ENCODE measurements at places on chromosomes 1 and 21.

DNA sequence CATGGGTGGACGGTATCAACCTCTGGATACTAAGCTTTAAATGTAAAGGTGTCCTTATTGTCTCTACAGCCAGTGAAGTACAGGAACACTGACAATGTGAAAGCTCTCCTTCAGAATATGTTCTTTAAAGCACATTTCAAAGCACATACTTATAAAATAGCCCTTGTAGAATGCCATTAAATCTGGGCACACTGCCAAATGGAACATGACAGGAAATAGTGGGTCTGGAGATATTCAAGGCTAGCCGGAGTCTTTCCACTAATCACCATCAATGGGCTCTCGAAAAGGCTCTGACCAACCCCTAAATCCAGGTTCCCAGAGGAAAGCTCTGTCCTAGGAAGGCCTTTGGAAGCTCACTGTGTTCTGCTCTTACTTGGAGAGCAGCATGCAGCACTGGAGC lies 46.6 kb downstream of the PLD5 start:
- DNase-seq: no peak

DNA sequence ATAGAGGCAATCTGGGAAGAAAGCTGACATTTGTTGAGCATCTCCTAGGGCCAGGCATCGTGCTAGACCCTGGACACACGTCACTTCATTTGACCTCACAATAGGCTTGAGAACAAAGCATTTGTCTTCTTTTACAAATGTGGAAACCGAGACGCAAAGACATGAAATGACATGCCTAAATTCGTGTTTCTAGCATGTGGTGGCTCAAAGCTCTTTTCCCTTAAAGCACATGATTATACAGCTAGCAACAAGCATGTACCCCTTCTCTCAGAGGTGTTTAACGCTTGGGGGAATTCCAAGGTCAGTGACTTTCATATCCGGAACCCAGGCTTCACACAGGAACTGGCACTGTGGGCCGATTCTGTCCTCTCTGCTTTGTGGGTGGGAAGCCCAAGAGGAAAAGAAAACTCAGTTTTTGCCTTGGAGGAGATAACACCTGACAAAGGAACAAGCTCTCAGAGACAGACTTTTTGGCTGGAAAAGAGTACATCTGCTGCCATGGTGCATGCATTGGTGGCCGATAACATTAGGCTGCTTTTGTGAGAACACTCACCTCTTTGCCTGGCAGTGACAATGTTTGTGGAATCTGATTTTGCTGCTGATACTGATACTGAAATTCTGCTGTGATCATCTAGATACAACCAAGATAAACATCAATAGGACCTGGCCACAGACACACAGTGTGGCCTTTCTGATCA lies 15.4 kb upstream of the CD2 start:
- DNase-seq: no peak

- DNase-seq: no peak
These were observed 58.4 kb upstream of the LGALS8 start for GRCh38 chr1:236465231-236465958.

DNA sequence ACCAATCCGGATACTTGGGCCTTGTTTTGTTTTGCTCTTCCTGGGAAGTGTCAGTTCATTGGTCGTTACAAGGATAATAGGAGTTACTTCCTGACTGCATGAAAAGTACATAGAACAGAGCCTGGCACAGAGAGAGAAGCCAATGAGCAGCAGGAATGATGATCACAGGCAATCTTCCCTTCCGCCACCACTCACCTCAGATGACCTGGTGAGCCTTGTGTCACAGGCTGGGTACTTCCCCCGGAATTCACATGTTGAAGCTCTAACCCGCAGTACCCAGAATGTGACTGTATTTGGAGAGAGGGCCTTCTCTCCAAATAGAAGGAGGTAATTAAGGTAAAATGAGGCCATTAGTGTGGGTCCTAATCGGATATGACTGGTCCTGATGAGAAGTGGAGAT lies 18.8 kb upstream of the GPR137B start:
- no peak for DNase-seq

- no peak for DNase-seq
These were observed 167.3 kb upstream of the SGIP1 start for GRCh38 chr1:66366634-66367033.

- no peak for DNase-seq
These were observed 35.4 kb upstream of the AGPAT3 start for GRCh38 chr21:43829575-43830119.

DNA sequence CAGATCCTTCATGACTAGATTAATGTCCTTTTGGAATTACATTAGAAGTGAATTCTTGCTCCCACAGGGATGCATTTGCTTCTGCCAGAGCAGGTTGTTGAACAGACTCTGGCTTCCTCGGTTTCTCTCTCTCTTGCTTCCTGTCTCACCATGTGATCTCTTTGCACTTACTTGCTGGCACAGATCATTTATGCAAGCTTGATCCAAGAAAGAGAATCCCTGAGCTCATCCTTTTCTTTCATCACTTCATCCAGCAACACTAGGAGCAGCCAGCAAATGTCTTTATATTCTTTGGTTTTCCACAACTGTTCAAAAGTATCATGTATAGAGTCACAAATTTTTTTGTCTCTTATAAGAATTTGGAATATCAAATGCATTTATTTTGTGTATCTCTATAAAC lies 313.5 kb downstream of the ZNF326 start:
- DNase-seq: no peak

- no peak for DNase-seq
These were observed 40.7 kb upstream of the NTPCR start for GRCh38 chr1:232909752-232910151.

- no peak for DNase-seq
These were observed 4.2 kb downstream of the GPR25 start for GRCh38 chr1:200877010-200877409.

DNA sequence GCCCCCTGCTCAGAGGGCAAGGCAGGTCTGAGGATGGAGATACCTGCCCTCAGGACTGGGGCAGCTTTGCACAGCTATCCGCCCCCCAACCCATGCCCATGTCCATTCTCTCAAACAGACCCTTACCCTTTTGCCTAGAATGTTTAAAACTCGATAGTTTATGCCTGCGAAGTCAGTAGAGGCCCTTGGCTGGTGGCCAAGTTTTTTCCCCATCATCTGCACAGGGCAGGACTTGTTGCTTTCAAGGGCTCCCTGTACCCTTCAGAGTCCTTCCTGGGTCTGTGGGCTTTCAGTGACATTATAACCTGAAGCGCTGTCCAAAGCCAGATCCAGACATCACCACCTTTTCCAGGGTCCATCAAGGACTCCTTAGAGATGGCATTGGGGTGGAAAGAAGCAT lies 148.7 kb upstream of the ZNF644 start:
- no peak for DNase-seq

GRCh38 chr1:19872190-19872589 lies 10.0 kb upstream of the OTUD3 start:
- no peak for DNase-seq

DNA sequence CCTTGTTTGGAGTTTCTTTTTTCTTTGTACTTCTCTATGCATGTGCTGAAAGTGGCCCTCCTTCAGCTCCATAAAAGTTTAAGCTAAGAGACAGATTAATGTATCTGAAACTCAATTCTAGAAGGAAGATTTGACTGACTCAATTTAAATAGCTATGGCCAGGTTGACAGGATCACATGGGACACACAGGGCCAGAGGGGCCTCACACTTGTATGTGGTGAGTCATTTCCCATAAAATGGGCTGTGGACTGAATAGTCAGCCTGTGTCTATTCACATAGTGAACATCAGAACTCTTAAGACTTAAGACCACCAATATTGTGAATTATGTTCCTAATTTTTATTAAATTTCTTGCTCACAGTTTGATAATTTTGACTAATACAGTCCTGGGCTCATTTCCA lies 45.7 kb upstream of the DEPDC1 start:
- DNase-seq: no peak

DNA sequence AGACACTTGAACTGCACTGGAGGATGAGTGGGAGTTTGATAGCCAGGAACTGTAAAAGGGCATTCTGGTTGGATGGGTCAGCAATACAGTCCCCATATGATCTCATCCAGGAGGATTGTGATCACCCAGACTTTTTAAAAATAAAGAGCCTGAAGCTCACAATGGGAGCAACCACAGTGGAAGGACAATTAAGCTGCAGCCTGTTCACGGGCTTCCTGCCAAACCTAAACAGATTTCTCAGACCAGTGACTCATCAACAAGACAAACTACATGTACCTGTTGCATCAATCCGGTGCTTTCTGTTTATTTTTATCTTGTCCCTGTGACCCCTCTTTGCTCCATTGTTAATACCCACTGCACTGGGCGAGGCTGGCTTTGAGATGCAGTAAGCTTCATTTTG lies 52.3 kb downstream of the PAPPA2 start:
- DNase-seq: no peak

- no peak for DNase-seq
These were observed 82.2 kb upstream of the DIRAS3 start for GRCh38 chr1:68132426-68133130.

DNA sequence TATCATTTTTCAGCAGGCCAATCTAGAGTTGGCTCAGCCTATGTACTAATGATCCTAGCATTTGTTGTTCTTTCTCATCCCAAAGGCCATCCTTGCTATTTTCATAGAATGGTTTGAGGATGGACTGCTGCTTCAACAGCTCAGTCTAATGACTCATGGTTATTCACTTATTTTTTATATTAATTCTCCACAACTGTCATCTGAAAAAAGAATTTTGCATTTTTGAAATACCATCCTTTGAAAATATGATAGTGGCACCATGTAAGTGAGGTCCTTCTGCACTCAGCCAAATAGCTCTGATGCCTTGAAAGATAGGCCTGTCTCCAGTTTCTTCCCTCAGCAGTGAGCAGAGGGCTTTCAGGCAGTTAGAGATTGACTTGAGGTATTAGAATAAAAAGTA lies 377.5 kb downstream of the LMO4 start:
- DNase-seq: no peak

- DNase-seq: no peak
These were observed 31.0 kb downstream of the CC2D1B start for GRCh38 chr1:52334906-52335528.
